ENCODE measurements at places on chromosomes 12 and 14.
A peak's percentile ranks its signal among the peaks of the same experiment; 100 is the strongest.

- no peak for DNase-seq
Measured at GRCh38 chr14:69237142-69237541, 22.8 kb upstream of the GALNT16 start.

DNA sequence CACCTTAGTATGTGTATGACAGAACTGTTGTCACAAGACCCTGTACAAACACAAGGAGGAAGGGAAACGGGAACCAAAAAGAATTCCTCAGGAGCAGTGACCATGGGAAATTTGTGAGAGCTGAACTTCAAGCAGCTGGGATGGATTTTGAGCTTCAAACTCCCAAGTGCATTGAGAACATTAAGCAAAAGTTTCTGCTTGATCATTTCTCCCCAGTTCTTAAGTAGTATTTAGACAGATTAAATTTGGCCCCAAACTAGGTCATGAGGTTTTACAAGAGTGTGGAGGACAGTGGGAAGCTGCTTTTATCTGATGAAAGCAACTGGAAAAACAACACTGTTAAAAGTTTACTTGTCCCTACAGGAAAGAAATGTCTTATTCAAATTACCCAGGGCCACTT lies 206.0 kb upstream of the DCN start:
- DNase-seq: no peak

- no peak for DNase-seq
Measured at GRCh38 chr14:43539210-43539609, 967.9 kb downstream of the FSCB start.

DNA sequence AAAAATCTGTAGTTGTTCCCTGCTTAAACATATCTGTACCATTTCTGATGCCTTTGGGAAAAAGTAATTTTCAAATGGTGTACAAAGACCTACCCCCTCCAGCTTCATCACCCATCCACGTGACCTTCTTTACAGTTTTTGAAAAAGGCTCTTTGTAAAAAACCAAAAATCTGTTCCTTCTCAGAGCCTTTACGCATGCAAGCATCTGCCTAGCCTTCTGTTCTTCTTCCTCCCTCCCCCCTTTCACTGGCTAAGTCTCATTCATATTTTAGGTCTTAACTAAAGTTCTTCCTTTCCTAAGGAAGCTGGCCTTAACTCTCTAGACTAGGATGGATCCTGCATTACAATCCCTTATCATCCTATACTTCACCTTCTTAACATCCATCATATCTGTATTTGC lies 10.4 kb downstream of the CAPRIN2 start:
- no peak for DNase-seq

DNA sequence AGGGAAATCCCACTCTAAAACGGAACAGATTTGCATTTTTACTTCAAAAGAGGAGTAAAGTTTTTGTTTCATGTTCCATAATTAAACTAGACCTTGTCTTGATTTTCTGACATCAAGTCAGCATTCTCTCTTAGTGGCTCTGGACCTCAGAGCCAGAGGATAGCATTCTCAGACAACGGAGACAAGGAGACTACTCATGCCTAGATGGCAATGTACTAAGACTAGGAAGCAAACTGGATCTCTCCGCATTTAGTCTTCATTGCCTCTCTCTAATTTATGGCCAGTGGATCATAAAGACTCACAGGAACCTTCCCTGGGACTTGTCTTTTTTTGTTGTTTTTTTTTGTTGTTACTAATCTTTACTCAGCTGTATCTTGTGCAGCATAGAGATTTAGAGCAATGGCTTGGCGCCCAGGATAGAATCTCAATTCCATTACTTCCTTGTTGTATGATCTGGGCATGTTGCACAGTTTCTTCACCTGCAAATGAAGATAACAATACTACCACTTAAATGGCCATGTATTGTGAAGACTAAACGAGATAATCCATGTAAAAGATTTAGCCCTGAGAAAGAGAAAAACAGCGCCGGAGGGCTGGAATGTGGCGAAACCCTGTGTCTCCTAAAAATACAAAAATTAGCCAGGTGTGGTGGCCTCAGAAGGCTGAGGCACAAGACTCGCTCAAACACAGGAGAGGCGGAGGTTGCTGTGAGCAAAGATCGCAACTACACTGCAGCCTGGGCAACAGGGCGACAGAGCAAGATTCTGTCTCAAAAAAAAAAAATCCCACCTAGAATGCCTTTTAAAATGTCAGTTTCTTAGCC lies 4.0 kb upstream of the GEMIN2 start:
- DNase-seq: no peak

DNA sequence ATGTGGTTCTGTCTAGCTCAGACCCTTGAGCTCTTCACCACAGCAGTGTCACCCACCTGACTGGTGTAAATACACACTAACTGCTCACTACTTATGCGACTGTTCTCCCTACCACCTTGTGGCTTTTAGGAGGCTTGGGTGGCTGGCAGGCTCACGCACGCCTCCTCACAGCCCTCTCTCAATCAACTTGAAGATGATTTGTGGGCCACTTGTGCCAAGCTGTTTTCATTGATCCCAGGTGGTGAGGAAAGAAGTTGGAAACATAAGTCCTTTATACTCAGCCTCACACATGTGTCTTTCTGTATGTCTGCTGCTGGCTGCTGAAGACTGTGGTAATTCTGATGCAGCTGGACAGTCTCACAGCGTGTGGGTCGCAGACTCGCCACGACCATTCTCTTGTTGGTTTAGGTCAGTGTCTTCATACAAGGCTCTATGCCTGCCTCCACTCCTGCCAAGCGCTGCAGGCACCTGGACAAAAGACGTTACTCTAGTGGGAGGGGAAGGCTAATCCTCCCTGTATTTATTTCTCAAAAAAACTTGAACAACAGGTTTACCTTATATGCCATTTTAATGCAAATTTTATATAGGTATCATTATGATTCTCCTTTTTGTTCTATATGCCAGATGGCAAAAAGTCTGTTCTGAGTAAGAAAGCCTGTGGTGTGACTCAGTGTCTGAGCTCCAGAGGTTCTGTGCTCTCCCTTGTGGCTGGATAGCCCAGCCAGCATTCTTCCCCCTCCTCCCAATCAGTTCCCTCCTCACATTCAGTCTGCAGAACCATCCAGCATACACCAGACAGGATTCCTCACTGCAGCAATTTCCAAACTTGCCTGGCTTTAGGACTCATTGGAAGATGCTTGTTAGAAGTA lies 115.6 kb downstream of the DIP2B start:
- peak; percentile 24 for DNase-seq

- no peak for DNase-seq
Measured at GRCh38 chr14:101357559-101358319, 203.6 kb upstream of the DIO3 start.

GRCh38 chr12:104154286-104154685 lies 16.3 kb upstream of the NFYB start:
- no peak for DNase-seq

- no peak for DNase-seq
Measured at GRCh38 chr14:36944307-36945010, 227.9 kb downstream of the SLC25A21 start.

DNA sequence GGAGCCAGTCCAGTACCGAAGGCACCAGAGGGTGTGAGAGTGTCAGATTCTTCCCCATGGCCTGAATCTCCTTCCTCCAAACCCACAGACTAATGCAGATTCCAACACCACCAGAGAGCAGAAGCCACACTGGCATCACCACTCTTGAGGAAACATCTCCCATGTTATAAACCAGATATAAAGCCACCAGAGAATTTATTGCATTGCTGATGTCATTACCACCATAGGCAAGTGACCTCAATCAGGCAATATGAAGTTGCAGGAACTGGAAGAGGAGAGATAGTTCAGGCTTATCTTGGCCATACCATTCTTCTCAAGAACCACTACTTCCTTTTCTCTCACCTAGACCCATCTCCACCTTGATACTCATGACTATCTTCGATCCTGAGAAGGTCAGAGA lies 653.4 kb downstream of the TMEM121 start:
- no peak for DNase-seq
